ENCODE measurements at places on chromosomes 6 and 20.

DNA sequence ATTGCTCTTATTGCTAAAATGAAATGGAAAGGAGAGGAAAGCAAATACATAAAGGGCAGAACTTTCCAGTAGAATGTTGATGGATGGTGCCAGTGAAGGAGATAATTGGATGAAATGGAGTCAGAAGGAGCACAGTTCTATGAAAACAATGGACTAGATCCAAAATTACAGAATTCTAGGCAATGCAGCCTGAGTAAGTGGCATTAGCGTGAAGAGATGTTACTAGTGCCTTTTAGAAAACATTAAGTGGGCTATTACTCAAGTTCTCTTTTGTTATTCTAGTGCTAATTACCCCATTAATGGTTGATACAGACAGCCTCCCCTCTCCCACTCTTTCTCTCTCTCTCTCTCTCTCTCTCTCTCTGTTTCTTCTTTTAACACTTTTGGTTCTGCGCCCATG lies 209.5 kb upstream of the RGS17 start:
- H3K27me3 ChIP-seq = no peaks in the 10 kb centered on the region
- H3K4me3 ChIP-seq = no peak overlapping the region
- no peak overlapping the region for H3K27ac ChIP-seq
- no peak for DNase-seq
- no peaks in the 10 kb centered on the region for H3K36me3 ChIP-seq
- H3K4me1 ChIP-seq = no peaks in the 10 kb centered on the region

DNA sequence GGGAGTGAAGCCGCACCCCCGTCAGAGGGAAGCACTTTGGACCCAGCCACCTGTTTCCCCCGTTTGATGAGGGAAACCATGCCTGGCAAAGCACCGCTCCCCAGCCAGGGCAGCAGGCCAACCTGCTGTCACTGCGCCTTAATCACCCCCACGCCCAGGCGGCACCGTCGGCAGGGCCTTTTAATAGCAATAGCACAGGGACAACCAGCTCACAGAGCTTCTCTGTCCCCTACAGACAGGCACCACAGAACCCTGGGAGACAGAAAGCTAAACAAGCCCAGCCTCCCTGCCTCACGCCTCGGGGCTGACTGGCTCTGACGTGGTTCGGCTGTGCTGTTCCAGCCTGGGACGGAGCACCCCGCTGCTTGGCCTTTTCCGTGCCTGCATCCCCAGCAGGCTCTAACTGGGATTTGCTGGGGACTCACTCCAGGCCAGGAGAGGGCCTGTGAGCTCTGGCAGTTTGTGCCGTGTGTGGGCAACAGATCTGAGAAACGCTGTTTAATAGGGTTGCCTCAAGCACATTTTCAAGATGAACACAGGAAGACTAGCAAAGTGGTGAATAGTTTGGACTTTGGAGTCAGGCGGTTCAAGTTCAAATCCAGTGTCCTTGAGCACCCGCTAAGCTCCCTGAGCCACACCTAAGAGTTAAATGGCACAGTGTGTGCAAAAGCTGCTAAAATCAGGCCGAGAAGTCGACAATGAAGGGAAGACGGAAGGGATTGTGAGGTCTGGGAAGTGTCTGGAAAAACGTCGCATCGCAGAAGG lies 223.8 kb downstream of the NRN1 start:
- H3K27me3 ChIP-seq = no peaks in the 10 kb centered on the region
- no peak overlapping the region for H3K4me3 ChIP-seq
- no peaks in the 10 kb centered on the region for H3K4me1 ChIP-seq
- H3K36me3 ChIP-seq = no peaks in the 10 kb centered on the region

DNA sequence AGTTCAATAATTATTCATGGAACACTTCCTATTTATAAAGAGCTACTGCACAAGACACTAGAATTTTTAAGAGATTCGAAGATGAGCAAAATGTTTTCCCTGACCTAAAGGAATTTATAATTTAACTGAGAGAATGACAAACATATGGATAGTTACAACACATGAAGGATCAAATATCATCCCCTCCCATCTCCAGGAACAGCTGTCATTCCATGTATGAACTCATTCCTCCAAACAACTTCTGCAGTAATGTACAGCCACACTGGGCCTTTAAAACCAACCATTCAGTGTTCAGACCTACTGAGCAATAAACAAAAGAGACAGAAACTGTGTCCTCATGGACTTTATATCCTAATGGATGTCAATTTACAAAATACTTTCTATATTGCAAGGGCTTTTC lies 87.8 kb downstream of the KIF16B start:
- no peak overlapping the region for H3K4me3 ChIP-seq
- H3K27me3 ChIP-seq = no peaks in the 10 kb centered on the region

- no peak for DNase-seq
- H3K4me3 ChIP-seq = no peak overlapping the region
- H3K36me3 ChIP-seq = no peaks in the 10 kb centered on the region
- H3K4me1 ChIP-seq = no peaks in the 10 kb centered on the region
- no peaks in the 10 kb centered on the region for H3K27me3 ChIP-seq
These were observed 91.0 kb downstream of the SCP2D1 start for GRCh38 chr20:18904624-18905023.

DNA sequence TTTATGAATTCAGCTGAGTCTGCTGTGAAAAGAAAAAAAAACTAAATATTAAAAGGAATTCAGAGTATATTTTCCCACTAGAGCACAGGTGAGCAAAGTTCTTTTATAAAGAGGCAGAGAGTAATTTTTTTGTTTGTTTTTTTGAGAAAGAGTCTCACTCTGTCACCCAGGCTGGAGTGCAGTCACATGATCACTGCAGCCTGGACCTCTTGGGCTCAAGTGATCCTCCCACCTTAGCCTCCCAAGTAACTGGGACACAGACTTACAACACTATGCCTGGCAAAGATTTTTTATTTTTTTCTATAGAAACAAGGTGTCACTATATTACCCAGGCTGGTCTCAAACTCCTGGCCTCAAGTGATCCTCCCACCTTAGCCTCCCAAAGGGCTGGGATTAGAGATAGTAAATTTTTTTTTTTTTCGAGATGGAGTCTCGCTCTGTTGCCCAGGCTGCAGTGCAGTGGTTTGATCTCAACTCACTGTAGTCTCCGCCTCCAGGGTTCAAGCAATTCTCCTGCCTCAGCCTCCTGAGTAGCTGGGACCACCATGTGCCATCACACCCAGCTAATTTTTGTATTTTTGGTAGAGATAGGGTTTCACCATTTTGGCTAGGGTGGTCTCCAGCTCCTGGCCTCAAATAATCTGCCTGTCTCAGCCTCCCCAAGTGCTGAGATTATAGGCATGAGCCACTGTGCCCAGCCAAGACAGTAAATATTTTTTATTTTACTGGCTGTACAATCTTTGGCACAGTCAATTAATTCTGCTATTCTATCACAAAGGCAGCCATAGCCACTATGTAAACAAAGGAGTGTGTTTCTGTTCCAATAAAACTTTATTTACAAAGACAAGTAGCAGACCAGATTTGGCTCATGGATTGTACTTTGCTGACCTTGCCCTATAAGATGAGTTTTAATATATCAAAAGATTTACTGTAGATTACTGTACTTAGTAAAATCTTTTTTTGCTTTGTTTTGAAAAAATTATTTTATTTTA lies 14.5 kb upstream of the B4GALT5 start:
- H3K4me3 ChIP-seq = no peak overlapping the region
- H3K36me3 ChIP-seq = no peaks in the 10 kb centered on the region
- H3K27ac ChIP-seq = no peak overlapping the region
- DNase-seq = no peak

GRCh38 chr6:20202324-20202658 lies 10.0 kb downstream of the MBOAT1 start:
- no peaks in the 10 kb centered on the region for H3K36me3 ChIP-seq
- no peak for DNase-seq

DNA sequence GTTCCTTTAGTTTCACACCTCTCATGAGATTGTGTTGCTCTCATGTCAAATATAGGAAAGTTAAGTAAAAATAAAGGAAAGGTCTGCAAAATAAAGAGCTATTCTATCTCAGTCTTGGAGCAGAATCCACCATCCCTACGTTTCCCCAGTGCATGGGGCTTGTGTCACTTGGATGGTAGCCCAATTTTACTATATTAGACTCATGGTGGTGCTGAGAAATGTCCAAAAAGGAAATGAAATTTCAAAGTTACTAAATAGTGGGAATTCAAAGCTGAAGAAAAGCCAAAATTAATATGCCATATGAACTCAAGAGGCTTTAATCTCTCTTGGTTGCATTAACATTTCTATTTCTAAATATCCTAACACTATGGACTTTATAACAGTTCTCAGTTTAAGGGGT lies 1283.3 kb upstream of the GJE1 start:
- no peaks in the 10 kb centered on the region for H3K36me3 ChIP-seq
- H3K27me3 ChIP-seq = no peaks in the 10 kb centered on the region
- no peak overlapping the region for H3K4me3 ChIP-seq
- H3K4me1 ChIP-seq = peaks cover 4% of the 10 kb centered on the region
- H3K27ac ChIP-seq = no peak overlapping the region

DNA sequence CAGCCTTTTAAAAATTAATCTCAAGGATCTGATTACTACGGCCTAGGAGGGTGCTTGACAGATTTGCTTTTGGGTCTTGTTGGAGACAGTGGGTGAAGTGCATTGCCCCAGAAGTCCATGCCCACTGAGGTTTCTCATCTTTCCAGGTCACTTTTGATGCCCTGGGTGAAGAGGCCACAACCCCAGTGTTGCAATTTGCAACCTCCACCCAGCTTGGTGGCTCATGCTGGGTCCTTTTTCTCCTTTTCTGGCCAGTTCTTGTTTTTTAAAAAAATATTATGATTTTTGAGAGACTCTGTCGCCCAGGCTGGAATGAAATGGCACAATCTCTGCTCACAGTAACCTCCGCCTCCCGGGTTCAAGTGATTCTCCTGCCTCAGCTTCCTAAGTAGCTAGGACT lies 9.4 kb downstream of the STX11 start:
- H3K4me1 ChIP-seq = peaks cover 21% of the 10 kb centered on the region
- H3K36me3 ChIP-seq = no peaks in the 10 kb centered on the region
- H3K27me3 ChIP-seq = no peaks in the 10 kb centered on the region
- no peak for DNase-seq

DNA sequence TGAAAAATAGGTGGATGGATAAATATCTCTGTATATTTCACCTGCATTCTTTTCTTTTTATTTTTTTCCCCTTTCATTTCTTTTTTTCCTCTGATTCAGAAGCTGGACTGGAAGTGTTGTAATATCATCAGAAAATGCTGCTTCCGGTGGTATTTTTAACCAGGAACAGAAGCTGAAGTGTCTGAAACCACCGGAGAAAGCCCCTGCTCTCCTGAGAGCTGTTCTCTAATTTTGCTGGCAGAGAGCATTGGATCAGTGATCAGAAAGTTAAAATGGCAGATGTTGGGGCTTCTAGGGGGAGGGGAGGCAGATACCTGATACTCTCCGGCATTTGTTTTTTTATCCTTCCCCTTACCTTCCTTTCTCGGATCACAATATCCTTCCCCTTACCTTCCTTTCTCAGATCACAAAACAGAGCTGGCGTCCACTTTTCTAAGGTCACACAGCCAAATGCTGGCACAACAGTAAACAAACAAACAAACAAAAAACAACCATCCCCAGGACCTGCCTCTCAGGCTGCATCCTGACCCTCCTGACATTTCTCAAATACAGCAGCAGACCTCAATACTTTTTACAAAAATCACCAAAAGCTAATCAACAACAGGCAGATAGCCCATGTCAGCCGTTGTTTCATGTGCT lies 143.2 kb upstream of the ZNF217 start:
- peak overlapping the region; percentile 24 for H3K27ac ChIP-seq
- no peaks in the 10 kb centered on the region for H3K36me3 ChIP-seq
- no peaks in the 10 kb centered on the region for H3K27me3 ChIP-seq
- peaks cover 4% of the 10 kb centered on the region for H3K4me1 ChIP-seq

DNA sequence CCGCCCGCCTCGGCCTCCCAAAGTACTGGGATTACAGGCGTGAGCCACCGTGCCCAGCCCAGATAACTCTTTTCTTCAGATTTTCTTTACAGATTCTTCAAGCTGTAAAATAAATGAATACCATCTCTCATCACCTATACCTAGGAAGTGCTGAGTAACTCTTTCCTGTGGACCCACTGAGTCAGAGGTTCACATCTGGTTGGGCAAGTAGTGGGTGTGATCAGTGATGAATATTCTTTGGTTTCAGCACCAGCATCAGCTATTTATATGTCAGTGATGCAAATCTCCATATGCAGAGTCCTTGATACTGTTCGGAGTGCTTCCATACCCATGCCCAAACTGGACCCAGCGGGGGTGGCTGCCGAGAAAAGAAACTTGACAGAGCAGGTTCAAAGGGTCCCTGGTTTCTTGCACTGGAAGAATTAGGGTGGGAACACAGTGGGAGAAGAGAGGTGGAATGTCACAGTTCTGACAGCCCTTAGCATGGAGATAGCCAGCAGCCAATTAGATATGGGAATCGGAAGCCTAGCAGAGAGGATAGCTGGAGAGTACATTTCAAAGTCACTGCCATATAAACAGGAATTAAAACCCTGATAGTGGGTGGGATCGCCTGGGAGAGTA lies 64.9 kb upstream of the DDR1 start:
- peaks cover 30% of the 10 kb centered on the region for H3K4me1 ChIP-seq
- no peak overlapping the region for H3K4me3 ChIP-seq
- H3K27ac ChIP-seq = no peak overlapping the region
- H3K36me3 ChIP-seq = no peaks in the 10 kb centered on the region

DNA sequence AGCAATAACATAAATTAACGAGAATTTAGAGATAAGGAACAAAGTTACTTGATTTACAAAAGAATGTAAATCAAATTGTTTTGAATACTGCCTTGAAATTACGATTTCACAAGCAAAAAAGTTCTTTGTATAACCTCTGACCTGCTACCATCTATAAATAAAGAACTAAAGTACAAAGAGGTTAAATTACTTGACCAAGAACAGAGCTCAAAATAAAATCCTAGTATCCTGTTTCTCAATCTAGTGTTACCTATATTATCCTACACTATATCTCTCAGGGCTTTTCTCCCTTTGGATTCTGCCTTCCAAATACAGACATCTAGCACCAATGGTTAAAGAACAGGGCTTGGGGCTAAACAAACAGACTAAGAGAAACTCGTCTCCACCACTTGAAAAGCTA lies 43.8 kb downstream of the PLN start:
- H3K36me3 ChIP-seq = no peaks in the 10 kb centered on the region
- DNase-seq = no peak
- no peak overlapping the region for H3K4me3 ChIP-seq
- no peak overlapping the region for H3K27ac ChIP-seq

DNA sequence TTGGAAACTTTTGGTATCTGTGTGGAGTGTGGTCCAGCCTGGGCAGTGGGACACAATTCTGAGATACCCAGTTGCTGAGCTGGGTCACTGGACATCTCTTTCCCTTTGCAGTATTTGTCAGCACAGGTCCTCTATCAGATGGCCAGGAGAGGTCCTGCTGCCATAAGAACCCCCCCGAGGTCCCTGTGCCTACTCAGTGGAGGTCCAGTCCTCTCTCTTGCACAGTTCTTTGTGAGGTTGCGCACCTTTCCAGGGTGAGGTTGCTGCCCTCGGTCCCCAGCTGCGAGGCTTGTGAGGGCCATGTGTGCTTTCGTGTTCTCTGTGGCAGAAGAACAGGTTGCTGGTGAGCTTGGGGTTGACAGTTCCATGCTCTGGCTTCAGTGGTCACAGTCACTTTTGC lies 320.6 kb downstream of the QKI start:
- H3K27me3 ChIP-seq = no peaks in the 10 kb centered on the region
- no peak overlapping the region for H3K27ac ChIP-seq
- H3K4me3 ChIP-seq = no peak overlapping the region
- no peaks in the 10 kb centered on the region for H3K4me1 ChIP-seq

All from sigmoid colon (tissue), 7 donors.